ENCODE measurements at places on chromosomes 5 and 9.
A peak's percentile ranks its signal among the peaks of the same experiment; 100 is the strongest.

DNA sequence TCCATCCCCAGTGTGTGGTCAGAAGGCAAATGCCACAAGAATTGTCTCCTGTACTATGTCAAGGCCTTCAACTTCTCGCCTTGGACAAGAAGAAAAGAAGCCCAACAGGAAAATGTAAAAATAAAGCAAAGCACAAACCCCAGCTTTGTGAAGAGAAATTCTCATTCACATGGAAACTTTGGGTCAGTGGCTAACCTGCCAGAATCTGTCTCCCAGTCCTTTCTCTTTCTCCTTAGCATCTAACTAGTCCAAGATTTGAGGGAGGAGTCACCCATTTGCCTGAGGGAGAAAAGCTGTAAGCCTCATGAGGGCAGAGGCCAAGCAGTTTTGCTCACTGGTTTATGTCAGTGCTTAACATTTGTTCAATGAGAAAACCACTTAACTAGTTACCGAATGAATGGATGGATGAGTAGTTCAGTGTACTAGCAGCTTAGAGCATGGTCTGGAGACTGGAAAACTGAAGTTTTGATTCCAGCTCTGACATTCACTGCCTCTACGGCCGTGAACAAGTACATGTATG lies 36.0 kb downstream of the ADAM19 start:
- no peak for DNase-seq

DNA sequence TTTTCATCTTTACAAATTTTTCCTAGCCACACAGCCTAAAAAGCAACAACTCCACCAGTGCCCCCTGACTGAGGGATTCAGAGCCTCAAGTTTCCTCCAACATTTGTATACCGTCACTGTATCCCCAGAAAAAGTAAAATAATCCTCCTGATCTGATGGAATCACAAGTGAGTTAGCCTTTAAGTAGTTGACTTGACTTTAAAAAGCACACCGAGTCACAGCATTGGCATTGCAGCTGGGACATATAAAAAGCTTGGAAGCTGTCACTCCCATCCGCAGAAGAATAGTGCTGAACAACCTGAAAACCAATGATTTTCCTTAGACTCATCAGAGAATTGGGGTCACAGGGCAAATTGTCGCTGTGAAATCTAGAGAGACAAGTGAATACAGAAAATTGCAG lies 41.6 kb upstream of the FBN2 start:
- no peak for DNase-seq

GRCh38 chr5:125198270-125198974 lies 452.0 kb upstream of the ZNF608 start:
- DNase-seq: no peak

GRCh38 chr5:131899686-131900085 lies 45.8 kb downstream of the MEIKIN start:
- no peak for DNase-seq

- DNase-seq: no peak
Measured at GRCh38 chr5:124402144-124402581, 344.3 kb downstream of the ZNF608 start.

DNA sequence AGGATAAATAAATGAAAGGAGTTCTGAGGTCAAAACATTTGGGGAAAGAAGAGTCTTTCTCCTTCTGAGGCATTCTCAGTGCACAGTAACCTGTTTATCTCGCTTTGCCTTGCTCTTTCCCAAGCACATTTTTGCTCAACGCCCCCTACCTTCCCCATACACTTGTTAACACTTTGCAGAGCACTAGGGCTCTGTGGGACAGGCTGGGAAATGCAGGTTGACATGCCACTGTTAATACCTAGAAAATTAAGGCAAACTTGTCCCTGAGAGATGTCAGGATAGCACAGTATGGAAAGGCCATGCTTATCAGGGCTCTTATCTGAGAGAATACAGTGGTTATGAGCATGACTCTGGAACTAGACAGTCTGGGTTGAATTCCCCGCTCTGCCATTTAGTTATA lies 152.0 kb downstream of the DOCK8 start:
- DNase-seq: no peak

GRCh38 chr9:22469928-22470544 lies 23.4 kb downstream of the DMRTA1 start:
- no peak for DNase-seq

DNA sequence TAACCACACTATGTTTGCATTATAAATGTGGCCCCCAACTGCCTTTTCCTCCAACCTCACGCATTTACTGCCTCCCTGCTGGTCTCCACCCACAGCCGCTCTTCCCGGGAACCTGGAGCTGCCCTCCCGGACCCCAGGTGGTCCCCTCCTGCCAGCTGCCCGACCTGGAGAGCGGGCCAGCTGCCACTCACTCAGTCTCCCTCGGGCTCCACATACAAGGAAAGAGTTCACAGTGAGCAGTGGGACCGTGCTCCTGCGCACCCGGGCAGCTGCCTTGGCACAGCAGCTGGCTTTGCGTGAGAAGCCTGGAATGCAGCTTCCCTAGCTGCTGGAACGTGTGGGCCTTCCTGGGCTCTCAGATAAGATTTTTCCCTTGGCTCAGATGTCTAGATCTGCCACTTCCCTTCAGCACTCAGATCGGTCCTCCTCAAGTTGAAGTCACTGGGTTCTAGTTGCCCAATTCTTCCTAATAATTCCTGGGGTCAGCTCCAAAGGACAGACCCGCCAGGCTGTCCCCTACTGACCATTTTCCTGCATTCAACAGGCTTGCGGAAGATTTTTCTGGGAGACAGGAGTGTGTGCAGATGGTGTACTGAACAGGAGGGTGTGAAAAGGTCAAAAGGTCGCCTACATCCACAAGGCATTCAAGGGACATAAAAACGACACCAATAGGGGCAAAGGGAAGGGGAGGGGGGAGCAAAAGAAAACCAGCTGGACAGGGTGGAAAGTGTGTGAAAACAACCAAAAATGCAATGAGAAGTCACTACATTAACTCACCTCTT lies 69.1 kb downstream of the MYO10 start:
- DNase-seq: no peak

DNA sequence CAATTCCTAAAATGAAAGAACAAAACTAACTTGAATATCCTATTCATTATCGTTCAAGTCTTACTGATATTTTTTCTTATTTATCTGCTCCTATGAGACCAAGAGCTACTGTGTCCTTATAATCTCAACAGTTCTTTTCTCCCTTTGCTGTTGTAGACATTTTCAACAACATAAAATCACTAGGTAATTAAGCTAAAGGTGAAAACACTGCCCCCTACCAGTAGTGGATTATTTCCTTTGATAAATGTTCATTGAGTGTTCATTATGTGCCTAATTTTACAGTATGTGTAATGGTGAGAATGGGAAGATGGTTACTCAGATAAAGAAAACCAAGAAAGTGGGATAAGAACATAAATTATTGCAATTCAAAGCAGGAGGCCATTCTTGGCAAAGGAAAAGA lies 41.4 kb upstream of the PAPPA start:
- no peak for DNase-seq

GRCh38 chr9:87898151-87898550 lies 15.5 kb downstream of the SPATA31E1 start:
- no peak for DNase-seq

- no peak for DNase-seq
Measured at GRCh38 chr9:104256031-104256695, 162.1 kb downstream of the SMC2 start.

GRCh38 chr5:18968966-18969365 lies 1019.0 kb downstream of the CDH18 start:
- DNase-seq: no peak

GRCh38 chr9:95096807-95097206 lies 220.7 kb downstream of the FANCC start:
- DNase-seq: no peak

- DNase-seq: no peak
Measured at GRCh38 chr9:68762570-68762969, 57.5 kb downstream of the PIP5K1B start.

DNA sequence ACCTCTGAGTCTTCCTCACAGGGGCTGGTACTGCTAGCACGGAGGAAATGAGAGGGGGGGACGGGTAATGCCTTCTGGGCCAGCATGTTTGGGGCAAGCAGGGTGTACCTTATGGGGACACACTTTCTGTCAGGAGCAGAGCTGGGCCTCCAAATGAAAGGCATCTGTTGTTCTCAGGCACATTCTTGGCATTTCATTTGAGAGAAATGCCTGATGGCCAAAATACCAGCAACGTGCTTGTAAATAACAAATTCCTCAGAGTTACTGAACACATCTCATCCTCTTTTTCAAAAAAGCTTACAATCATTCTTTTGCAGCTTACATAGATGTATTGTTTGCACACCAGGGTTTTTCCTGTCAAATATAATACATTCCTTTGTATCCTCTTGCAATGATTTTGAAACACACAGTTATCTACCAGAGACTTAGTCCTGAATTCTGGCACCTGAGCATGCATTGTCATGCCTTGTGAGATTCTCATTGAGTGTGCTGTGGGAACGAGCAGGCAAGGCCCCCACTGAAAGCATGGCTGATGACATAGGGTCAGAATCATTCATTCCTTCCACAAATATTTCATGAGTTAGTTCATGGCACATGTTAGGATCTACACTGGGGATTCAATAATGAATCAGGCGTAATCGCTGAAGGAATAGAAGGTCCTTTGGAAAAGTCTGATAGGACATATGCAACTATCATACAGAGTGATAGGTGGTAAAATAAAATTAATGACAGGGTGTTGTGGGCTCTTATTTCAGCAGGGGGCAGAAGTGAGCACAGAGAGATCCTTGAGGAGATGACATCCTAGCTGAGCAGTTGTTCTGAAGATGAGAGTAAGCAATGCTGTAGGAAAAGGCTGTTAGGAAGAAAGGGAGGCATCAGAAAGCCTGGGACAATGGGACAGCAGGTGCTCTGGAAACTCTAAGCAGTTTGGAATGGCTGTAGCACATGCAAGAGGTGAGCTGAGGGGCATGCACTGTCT lies 260.9 kb upstream of the TUT7 start:
- DNase-seq: peak; percentile 16

DNA sequence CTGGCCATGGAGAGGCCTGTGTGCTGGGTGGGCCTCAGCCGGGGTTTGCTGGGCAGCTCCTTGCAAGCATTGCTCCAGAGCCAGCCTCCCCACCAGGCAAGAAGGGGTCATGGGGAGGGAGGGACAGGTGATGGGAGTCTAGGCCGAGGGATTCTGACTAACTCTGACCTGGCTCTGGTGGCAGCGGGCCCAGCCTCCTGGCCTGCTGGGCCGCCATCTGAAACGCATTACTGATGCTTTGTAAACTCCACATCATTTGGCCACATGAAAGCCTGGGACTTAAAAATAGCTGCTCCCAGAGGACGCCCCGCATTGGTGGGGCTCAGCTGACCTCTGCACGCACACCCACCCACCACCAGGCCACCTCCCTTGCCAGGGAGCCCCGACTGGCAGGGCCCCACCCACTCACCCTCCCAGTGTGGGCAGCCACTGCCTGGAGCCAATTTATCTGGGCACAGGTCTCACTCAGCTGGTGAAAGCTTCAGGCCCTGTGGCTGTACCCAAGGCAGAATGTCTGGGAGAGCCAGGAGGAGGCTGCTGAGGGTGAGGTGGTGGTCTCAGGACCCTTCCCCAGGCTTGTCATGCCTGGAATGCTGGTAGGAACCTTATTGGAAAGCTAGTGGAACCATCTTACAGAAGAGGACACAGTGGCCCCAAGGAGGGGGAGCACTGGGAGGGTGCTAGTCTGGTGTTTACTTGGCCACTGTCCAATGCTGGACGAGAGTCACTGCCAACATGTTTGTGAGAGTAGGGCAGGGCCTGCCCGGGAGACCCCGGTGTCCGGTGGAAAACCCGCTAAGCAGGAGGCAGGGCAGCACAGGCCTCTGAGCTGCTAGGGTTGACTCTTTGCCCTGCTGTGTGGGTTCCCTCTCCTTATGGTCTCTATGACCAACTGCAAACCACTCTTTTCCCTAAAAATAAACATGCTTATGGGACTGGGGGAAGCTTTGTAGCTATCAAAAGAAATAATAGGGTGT lies 10.8 kb downstream of the TCF7 start:
- DNase-seq: no peak

DNA sequence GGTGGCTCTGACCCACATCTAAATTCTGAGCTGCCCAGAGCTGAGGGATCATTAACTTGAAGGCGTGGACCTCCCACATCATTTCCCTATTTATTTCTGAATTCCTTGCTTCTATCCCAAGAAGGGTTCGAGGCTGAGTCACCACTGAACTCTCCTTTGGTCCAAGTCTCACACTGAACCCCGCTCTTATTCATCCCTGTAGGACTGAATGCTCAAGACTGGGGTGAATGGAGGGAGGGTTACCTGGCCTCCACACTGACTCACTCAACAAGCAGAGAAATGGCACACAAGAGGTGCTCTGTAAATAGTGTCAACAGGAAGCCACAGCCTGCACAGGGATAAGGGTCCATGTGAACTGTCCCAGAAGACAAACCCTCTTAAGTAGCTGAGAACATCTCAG lies 79.1 kb upstream of the FSTL4 start:
- DNase-seq: no peak

DNA sequence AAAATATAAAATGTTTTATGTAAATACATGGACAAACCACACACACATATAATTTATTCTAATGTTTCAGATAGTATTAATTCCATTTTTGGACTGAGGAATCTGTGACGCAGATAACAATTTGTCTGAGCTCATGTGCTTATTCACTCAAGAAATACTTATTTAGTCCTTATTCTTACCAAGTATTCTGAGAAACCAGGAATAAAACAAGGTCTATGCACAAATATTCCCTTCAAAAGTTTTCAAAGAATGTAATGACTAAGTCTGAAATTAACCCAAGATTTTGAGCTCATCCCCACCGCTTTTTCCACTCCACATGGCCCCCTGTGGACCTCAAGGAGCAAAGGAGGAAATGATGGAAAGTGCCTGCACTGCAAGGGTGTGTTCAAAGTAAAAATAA lies 1022.3 kb downstream of the EFNA5 start:
- no peak for DNase-seq

- no peak for DNase-seq
Measured at GRCh38 chr9:21565155-21565554, 83.0 kb upstream of the IFNE start.

DNA sequence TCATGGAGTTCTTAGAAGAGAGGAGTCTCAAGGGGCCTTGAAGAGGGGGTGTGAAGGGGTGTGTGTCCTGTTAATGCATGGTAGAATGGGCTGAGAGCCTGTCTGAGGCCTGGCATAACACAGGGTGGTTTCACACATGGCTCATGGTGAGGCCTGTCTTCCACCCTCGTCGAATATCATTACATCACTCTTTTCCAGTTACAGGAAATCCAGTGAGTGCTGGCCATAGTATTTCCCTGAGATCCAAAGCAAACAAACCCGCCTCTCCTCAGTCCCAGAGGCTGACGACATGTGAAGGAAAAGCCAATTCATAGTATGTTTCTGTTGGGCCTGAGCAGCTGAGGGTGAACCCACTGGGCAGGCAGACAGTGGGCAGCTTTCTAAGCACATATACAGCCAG lies 159.4 kb upstream of the NR3C1 start:
- no peak for DNase-seq

- peak; percentile 91 for DNase-seq
Measured at GRCh38 chr5:76402251-76402885, 717 bp upstream of the IQGAP2 start.

- no peak for DNase-seq
Measured at GRCh38 chr9:108270051-108270450, 585.7 kb downstream of the ACTL7B start.

- no peak for DNase-seq
Measured at GRCh38 chr9:133490865-133491655, 12.2 kb upstream of the SLC2A6 start.

GRCh38 chr9:35958104-35958837 lies at the start of gene OR2S2:
Gene OR2S2 (minus strand): TSS chr9:35958154. CDS start chr9:35958098, 56 bp downstream.
- DNase-seq: no peak

GRCh38 chr5:142852416-142853198 lies 82.4 kb downstream of the ARHGAP26 start:
- no peak for DNase-seq

- no peak for DNase-seq
Measured at GRCh38 chr5:176362233-176362490, 598 bp upstream of the KIAA1191 start.

Data from T-cell (primary cell).